ENCODE measurements at places on chromosomes 16 and 17.

- DNase-seq = no peak
Measured at GRCh38 chr16:9885467-9885866, 296.8 kb downstream of the GRIN2A start.

DNA sequence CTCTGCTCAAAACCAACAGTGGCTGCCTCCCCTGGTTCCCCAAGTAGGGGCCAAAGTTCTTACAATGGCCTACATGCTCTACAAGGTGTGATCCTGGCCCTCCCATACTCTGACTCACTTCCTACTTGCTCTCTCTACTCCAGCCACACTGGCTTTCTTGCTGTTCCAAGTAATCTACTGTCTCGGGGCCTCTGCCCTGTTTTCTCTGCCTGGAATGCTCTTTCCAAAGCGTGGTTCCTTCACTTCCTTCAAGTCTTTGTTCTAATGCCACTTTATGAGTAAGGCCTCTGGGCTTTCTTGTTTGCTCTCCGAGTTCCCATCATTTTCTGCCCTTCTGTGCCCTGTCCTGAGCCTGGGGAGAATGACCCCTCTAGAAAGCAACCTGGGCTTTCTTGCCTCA, 4.1 kb upstream of the CDH3 start:
- no peak for DNase-seq

- no peak for DNase-seq
Measured at GRCh38 chr17:63290351-63290750, 155.8 kb downstream of the CYB561 start.

- no peak for DNase-seq
Measured at GRCh38 chr16:10205688-10206087, 23.5 kb upstream of the GRIN2A start.

- DNase-seq = peak; percentile 36
Measured at GRCh38 chr16:89094252-89094879, 714 bp downstream of the ACSF3 start.

DNA sequence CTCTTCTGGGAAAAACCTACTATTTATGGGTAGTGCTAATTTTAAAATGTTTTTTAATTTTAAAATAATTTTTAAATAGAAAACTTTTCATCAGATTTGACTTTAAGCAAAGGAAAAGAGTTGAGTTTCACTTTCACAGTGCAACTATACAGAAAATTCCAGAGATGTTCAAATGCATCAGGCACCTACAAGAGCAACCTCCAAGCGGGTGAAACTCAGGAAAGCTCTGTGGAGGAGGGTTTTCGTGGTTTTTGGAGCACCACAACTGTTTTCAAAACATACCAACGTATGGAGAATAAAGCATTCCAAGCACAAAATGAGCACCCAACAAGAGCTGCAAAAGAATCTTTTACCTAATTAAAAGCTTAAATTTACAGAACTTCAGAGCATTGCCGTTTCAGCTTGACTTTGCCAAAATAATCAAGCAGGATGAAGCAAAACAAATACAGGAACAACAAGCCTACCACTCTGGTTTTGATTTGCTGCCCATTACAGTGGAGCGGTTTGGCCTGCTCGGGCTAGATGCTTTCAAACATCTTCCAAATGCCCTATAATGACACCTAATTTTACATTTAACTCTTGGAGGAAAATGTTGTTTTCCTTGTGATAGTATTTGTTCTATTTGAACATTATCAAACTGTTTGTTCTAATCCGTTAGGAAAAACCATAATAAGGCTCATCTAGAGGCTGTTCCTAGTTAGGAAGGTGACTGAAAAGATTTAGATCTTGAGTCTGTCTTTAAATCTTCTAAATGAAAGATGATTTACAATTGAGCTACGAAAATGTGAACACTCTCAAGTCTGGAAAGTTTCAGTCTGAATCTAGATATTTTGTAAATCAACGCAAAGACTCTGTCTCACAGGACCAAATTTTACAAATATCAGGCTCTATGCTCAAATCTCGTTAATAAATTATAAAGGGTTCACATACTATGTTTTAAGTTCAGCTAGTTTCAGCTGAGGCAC, 34.5 kb downstream of the NACA2 start:
- no peak for DNase-seq

GRCh38 chr16:649631-650030, 466 bp downstream of the WDR90 start:
- DNase-seq = no peak

- DNase-seq = peak; percentile 80
Measured at GRCh38 chr16:89422527-89422904, 67.8 kb downstream of the ANKRD11 start.

DNA sequence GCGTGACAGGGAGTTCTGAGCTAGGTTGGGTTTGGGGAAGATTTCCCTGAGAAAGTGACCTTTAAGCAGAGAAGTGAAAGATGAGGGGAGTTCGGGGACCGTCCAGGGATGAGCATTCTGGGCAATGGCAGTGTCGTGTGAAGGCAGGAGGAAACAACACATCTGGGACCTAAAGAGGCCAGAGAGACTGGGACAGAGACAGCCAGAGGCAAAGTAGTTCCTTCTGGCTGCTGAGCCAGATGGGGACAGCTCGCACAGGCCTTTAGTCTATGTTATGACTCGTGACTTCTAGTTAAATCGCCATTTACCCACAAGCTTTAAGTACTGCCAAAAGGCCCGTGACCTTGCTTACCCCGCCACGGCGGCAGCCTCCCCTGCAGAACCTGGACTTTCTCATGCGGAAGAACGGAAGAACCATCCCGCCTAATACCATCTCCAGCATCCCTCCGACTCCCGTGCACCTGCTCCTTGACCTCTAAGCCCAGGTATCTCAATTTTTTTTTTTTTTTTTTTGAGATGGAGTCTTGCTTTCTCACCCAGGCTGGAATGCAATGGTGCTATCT, 8.5 kb upstream of the MED11 start:
- no peak for DNase-seq

DNA sequence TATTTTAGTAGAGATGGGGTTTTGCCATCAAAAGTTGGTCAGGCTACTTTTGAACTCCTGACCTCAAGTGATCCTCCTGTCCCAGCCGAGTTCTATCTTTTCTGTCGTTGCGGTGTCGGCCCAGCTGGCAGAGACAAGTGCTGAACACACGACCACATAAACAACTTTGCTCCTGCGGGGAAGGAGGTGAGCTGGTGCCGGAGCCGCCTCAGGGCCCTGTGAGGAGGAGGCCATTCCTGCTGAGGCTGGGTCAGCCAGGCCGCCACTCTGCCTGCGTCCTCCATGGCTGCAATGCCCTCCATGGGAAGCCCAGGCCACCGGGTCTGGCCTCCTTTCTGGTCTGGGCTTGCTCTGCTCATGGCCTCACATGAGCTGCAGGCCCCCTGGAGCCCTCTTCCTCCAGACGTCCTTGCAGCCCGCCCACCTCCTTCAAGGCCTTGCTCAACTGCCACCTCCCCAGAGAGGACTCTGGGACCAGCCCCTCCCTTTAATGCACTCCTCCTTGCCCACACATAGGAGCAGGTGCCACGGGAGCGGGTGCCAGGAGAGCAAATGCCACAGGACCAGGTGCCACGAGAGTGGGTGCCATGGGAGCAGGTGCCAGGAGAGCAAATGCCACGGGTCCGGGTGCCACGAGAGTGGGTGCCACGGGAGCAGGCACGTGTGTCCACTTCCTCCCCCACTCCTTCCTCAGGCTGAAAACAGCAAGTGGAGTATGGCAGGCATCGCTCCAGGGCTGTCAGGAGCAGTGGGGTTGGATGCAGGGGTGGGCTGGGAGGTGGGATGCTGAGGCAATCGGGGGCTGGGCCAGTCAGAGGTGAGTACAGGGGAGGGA, 28.4 kb upstream of the CBFA2T3 start:
- no peak for DNase-seq

DNA sequence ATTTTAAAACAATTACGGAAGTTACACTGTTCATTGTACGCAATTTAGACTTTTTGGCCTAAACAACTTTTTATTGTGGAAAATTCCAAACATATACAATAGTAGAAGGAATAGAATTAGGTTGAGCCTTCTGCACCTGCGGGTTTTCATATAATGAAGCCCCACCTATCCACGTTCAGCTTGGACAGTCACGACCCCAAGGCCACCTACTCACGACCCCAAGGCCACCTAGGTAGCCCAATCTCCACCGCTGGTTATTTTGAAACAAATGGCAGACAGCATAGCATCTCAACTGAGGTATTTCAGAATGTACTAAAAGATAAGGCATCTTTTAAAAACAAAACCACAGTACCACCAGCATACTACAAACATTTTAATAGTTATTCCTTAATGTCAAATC, 631 bp downstream of the NLRC5 start:
- no peak for DNase-seq

DNA sequence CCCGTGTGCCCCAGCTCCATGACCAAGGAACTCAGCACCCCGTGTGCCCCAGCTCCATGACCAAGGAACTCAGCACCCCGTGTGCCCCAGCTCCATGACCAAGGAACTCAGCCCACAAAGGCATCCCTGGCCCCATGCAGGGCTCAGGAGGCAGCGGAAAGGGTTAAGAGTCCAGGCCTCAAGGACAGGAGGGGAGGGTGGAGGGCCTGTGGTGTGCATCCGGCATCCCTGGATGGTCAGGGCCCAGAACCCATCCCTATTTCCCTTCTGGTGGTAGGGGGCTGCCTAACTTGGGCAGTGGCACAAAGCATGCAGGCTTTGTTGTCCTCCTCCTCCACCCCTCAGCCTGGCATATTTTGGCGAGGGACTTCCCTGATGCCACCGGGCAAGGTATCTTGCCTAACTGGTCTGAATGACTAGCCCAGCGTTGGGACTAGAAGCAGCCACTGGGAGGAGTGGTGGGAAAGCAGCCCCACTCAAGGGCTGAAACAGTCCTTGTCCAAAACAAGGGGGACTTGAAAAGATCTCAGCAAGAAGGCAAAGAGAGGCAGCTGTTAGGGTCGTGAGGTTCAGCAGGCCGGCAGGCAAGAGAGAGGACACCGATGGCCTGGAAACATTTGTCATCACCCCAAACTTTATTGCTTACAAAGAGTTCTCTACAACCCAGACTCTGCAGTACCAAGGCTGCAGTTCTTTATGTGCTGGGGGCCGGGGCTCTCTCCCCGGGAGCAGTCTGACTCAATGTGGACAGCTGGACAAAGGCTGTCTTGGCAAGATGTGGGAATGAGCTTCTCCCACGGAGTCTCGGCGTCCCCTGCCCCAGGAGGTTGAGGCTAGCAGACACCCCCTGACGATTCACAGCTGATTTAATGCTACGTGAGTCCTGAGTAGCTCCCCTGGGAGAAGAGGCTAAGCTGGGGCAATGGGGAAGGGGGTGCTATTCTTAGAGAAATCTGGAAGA, 902 bp upstream of the SPATA32 start:
- no peak for DNase-seq
